ENCODE measurements at places on chromosomes 7 and 10. TPM values are rescaled to one million over a fixed set of nuclear protein-coding genes. Genes with fewer than 3 reads are reported as not detected.

DNA sequence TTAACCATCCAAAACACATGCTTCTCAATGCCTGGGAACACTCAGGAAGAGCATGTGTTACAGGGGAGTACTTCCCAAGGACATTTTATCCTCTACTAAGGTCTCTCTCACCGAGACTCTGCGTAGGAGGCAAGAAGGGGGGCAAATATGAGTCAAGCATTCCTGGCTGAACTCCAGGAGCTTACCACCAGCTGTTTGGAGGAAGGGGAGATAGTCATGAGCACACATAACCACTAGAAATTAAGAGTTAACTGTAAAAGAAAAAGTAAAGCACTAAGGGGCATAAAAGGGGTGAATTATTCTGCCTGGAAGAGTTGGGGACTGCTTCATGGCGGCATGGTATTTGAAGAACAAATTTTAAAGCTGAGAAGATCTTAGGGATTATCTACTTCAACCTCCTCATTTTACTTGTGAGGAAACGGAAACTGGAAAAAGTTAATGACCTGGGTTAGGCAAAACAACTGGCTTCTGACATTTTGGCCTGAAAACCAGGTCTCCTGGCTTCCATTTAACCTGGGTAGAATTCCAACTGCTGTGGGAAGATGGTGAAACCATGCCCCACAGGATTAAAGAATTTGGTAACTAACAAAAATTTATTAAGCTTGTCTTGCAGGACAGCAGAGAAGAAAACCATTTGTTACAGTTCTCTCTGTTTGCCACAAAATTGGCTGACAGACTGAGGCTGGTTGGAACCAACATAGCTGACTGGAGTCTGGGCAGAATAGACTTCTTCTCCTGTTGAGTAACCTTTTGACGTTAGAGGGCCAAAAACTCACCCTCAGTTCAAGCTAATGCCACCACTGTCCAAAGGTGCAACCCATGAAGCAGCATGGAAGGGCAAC lies 85.5 kb downstream of the SLC25A13 start:
- no peak for DNase-seq

Gene HYCC1
- 47.2 TPM for total RNA-seq

Gene EVX1
- total RNA-seq, result not detected

Gene LSM5
- 76.7 TPM for total RNA-seq

Gene LIPN
- total RNA-seq, result not detected
